ENCODE measurements at places on chromosomes 7 and 10. TPM values are rescaled to one million over a fixed set of nuclear protein-coding genes. Genes with fewer than 3 reads are reported as not detected.

DNA sequence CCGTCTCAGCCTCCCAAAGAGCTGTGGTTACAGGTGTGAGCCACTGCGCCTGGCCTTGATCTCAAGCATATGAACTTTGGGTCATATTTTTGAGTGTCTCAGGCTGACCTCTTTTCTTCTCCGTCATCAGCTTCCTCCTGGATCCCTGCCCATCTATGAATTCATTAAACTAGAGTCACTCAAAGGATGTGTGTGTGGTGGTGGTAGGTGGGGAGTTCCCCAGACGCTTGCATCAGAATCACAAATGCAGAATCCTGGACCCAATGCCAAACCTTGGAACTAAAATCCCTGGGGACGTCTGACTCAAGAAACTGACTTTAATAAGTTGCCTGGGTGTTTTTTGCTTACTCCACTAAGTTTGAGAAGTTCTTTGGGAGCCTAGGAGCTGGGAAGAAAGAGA is 6.7 kb upstream of the CREB5 start:
- no peaks in the 10 kb centered on the region for H3K27me3 ChIP-seq
- no peaks in the 10 kb centered on the region for H3K36me3 ChIP-seq
- peak overlapping the region; percentile 60 for H3K27ac ChIP-seq
- H3K4me3 ChIP-seq, result no peak overlapping the region

DNA sequence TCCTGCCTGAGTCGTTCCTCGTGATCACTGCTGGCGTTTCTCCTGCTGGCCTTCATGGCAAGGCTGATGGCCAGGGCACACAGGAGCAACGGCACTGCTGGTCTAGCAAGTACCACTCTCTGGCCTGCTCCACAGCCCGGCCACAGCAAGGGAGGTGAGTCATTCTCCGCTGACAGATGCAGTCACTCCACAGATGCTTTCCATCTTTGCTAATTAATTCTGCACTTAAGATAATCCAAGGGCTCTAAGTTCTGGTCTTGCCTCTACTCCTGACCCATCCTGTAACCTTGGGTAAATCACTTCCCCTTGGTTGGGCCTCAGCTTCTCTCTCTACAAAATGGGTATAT is 244.4 kb downstream of the RPS24 start:
- no peaks in the 10 kb centered on the region for H3K36me3 ChIP-seq
- no peak for DNase-seq
- H3K27me3 ChIP-seq, result peaks cover 8% of the 10 kb centered on the region

The STAG3 gene
- total RNA-seq, result not detected

The IGF2BP3 gene
- total RNA-seq, result 1.3 TPM

DNA sequence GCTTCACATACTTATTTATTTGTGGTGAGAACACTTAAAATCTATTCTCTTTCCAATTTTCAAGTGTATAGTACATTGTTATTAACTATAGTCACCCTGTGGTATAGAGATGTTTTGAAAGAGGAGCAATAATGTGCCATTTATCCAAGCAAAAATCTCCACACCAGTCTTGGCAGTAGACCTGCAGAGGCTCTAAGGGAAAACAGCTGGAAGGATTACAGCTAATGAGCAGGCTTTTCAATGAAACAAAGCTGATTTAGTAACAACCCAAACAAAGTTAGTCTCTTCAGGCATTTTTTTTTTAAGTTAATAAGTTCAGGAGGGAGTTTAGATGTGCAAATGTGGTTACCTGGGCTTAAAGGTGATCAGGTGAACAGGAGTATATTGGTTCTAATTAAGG is 101.9 kb downstream of the EVX1 start:
- no peaks in the 10 kb centered on the region for H3K36me3 ChIP-seq
- DNase-seq, result no peak
- no peaks in the 10 kb centered on the region for H3K27me3 ChIP-seq
- H3K27ac ChIP-seq, result no peak overlapping the region

- no peak for DNase-seq
- no peaks in the 10 kb centered on the region for H3K36me3 ChIP-seq
- peaks cover 12% of the 10 kb centered on the region for H3K4me1 ChIP-seq
- no peak overlapping the region for H3K4me3 ChIP-seq
- no peaks in the 10 kb centered on the region for H3K27me3 ChIP-seq
Observed at GRCh38 chr7:91162436-91162835, 101.8 kb upstream of the FZD1 start.

The SPDYE6 gene
- total RNA-seq, result not detected

- H3K4me1 ChIP-seq, result no peaks in the 10 kb centered on the region
- no peaks in the 10 kb centered on the region for H3K27me3 ChIP-seq
- H3K36me3 ChIP-seq, result no peaks in the 10 kb centered on the region
- no peak overlapping the region for H3K27ac ChIP-seq
Observed at GRCh38 chr10:64863836-64864235, 1342.6 kb downstream of the REEP3 start.

The ZEB1 gene
- 37.6 TPM for total RNA-seq

The EPHA1 gene
- 132 TPM for total RNA-seq

DNA sequence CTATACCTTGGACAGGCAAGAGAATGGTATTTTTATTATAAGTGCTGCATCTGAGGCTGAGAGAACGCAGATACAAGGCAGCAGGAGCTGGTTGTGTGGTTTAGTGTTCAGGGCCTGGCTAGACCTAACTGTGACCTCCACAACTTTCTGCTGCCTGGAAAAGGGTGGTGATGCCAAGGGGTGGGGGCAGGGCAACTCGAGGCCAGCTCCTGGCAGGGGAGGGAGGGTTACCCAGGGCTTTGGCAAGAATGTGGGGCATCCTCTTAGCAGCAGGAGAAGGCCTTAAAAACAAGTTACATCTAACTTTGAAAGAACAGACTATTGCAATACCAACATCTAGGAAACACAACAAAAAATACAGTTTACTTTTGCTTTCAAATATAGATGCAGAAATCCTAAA is 13.0 kb downstream of the MXI1 start:
- H3K27me3 ChIP-seq, result no peaks in the 10 kb centered on the region
- H3K36me3 ChIP-seq, result no peaks in the 10 kb centered on the region
- H3K4me3 ChIP-seq, result no peak overlapping the region
- H3K27ac ChIP-seq, result peak overlapping the region; percentile 95
- DNase-seq, result no peak

DNA sequence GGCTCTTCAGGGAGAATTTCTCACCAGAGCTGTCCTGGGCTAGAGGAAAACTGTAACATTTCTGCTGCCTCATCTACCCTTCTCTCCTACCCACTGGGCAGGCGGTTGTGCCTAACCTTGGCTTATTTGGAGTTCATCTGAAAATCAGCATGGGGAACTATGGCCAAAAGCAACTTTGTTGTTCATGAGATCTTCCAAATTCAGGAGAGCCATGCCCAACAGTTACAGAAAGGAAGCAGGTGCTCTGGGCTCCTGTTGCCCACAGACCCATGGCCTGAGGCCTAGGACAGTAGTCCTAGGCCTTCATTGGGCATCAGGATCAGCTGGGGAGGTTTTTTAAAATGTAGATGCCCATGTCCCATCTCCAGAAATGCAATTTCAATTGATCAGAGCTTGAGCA is 85.2 kb downstream of the GRID1 start:
- H3K4me3 ChIP-seq, result no peak overlapping the region
- no peaks in the 10 kb centered on the region for H3K36me3 ChIP-seq
- no peaks in the 10 kb centered on the region for H3K27me3 ChIP-seq

The CFAP70 gene
- total RNA-seq, result 0.22 TPM

GRCh38 chr10:393787-394438 is 258.7 kb downstream of the ZMYND11 start:
- no peaks in the 10 kb centered on the region for H3K27me3 ChIP-seq
- peak overlapping the region; percentile 63 for H3K27ac ChIP-seq
- H3K4me1 ChIP-seq, result no peaks in the 10 kb centered on the region
- no peak for DNase-seq

GRCh38 chr7:86876146-86876545 is 183.3 kb downstream of the ELAPOR2 start:
- H3K27me3 ChIP-seq, result no peaks in the 10 kb centered on the region
- H3K36me3 ChIP-seq, result no peaks in the 10 kb centered on the region
- no peaks in the 10 kb centered on the region for H3K4me1 ChIP-seq
- no peak for DNase-seq

DNA sequence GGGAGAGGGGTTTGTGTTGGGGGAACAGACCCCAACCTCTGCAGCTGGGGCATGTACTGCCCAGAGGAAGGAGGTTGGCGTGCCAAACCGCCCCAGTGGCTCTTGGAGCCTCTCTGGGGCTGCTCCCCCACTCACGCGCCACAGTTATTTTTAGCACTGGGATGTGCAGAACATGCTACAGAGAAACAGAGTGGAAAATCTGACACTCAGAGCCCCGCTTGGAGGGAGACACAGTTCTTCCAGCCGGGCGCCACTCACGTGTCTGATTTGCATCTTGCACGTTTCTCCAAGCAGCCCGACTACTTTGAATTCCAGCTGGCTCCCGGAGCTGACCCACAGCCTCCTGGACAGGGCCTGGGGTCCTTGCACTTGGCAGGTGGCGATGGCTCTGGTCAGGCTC is 182.0 kb downstream of the RPS24 start:
- no peaks in the 10 kb centered on the region for H3K36me3 ChIP-seq
- H3K4me3 ChIP-seq, result no peak overlapping the region
- DNase-seq, result no peak

- no peaks in the 10 kb centered on the region for H3K27me3 ChIP-seq
- H3K4me3 ChIP-seq, result no peak overlapping the region
- H3K36me3 ChIP-seq, result no peaks in the 10 kb centered on the region
- no peak overlapping the region for H3K27ac ChIP-seq
- H3K4me1 ChIP-seq, result no peaks in the 10 kb centered on the region
Observed at GRCh38 chr10:63758080-63758479, 236.9 kb downstream of the REEP3 start.

The POP7 gene
- total RNA-seq, result 28.0 TPM

GRCh38 chr7:15167912-15168311 is 265.4 kb upstream of the DGKB start:
- H3K4me3 ChIP-seq, result no peak overlapping the region
- no peaks in the 10 kb centered on the region for H3K27me3 ChIP-seq
- no peaks in the 10 kb centered on the region for H3K36me3 ChIP-seq

DNA sequence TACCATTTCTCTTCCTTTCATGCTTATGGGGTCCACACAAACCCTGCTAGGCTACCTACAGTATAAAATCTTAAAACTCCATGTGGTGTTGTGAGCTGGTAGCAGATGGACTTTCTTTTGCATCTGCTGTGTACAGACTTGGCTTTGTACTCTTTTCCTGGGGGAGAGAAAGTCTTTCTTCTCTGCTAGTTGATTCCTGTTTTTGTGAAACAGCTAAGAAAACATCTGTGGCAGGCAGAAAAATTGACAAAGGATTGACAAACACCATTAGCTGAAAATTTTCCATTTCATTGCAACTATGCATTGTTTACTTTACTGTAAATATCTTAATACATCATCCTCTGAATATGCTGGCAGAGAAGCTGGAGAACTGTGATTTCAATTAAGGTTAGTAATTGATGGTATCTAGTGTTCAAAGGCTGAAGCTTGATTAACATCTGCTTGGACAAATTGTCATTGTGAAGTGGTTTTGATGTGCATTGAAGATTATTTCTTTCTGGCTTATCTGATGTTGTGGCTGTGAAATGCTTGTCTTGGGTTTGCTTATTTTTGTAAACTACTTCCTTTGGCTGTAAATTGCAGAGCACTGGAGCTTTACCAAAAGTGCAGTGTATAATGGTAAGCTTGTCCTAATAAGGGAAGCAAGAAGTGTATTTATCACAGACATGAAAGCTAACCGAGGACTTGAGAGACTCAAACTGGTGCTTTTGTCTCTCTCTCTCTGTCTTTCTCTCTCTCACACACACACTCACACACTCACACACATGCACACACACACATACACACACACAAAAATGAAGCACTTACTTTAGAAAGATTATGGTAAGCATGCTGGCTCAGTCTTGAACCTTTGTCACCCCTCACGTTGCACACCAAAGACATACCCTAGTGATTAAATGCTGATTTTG is at the start of gene FOXP2:
FOXP2 (plus strand) TSS at position 660 of the 908 bp plus-strand sequence. CDS start 11,697 bp downstream, outside the sequence.
- peaks cover 57% of the 10 kb centered on the region for H3K4me1 ChIP-seq
- no peak for DNase-seq
- peak within 1 kb of the TSS; percentile 47 for H3K4me3 ChIP-seq
- no peaks in the 10 kb centered on the region for H3K27me3 ChIP-seq
- peak within 1 kb of the TSS; percentile 92 for H3K27ac ChIP-seq

DNA sequence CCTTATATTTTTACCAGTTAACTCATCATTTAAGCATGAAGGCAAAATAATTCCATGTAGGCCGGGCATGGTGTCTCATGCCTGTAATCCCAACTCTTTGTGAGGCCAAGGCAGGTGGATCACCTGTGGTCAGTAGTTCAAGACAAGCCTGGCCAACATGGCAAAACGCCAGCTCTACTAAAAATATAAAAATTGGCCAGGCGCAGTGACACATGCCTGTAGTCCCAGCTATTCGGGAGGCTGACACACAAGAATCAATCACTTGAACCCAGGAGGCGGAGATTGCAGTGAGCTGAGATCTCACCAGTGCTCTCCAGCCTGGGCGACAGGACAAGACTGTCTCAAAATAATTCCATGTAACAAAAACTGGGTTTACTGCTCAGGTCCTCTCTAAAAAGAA is 18.3 kb downstream of the HNRNPA2B1 start:
- H3K4me3 ChIP-seq, result no peak overlapping the region
- no peaks in the 10 kb centered on the region for H3K27me3 ChIP-seq
- DNase-seq, result no peak
- H3K36me3 ChIP-seq, result no peaks in the 10 kb centered on the region
- H3K4me1 ChIP-seq, result peaks cover 20% of the 10 kb centered on the region
- no peak overlapping the region for H3K27ac ChIP-seq

The ZNF786 gene
- total RNA-seq, result 7.0 TPM

GRCh38 chr7:123649964-123650363 is 5.7 kb upstream of the LMOD2 start:
- H3K36me3 ChIP-seq, result no peaks in the 10 kb centered on the region
- no peak for DNase-seq
- H3K4me3 ChIP-seq, result no peak overlapping the region
- no peaks in the 10 kb centered on the region for H3K27me3 ChIP-seq

The RAMP3 gene
- 7.1 TPM for total RNA-seq

DNA sequence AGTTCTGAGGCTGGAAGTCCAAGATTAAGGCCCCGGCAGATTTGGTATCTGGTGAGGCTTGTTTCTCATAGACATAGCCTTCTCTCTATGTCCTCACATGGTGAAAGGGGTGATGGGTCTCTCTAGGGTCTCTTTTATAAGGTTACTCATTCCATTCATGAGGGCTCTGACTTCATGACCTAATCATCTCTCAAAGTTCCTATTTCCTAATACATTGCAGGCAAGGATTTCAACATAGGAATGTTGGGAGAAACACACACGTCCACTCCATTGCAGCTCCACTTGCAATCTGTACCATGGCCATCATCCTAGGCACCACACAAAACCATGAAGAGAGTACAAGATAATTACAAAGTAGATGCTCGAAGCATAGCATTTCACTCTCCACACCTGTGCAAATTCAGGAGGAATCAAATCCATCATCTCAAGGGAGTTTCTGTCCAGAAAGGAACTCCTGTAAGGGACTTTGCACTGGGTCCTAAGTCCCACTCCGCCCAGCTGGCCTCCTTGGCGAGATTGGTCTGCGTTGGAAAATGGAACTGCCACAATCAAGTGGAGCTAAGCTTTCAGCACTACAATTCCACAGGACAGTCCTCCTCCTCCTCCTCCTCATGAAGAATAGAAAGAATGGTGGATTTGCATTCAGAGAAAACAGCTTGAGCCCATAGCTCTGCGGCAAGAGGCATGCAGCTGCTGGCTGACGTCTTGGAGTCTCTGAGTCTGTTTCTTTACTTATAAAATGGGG is 8.8 kb downstream of the DDC start:
- H3K4me3 ChIP-seq, result no peak overlapping the region
- H3K4me1 ChIP-seq, result peaks cover 15% of the 10 kb centered on the region
- H3K36me3 ChIP-seq, result no peaks in the 10 kb centered on the region
- peak overlapping the region; percentile 65 for H3K27ac ChIP-seq
- no peak for DNase-seq

The OR13A1 gene
- total RNA-seq, result 0.21 TPM
